ENCODE measurements at places on chromosomes 12 and 14.

- DNase-seq = no peak
Measured at GRCh38 chr14:79044894-79045624, 874.9 kb downstream of the NRXN3 start.

GRCh38 chr12:109863847-109864712 is 16.3 kb downstream of the GLTP start:
- no peak for DNase-seq

DNA sequence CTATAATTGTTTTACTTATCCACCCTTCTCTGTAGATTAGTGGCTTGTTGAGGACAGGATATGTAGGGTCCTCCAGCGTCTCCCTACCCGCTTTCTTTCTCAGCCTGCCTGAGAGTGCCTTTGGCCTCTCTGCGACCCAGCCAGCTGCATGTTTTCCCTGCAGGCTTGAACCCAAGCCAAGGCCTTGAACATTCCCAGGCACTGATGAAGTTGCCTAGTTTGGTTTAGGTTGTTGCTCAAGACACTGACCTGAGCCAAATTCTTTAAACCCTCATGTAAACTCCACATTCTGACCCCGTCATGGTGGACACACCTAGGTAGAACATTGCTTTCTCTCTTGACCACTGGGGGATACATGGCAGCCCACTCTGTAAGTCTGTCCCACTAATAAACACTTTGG is 33.4 kb upstream of the TXNRD1 start:
- no peak for DNase-seq

DNA sequence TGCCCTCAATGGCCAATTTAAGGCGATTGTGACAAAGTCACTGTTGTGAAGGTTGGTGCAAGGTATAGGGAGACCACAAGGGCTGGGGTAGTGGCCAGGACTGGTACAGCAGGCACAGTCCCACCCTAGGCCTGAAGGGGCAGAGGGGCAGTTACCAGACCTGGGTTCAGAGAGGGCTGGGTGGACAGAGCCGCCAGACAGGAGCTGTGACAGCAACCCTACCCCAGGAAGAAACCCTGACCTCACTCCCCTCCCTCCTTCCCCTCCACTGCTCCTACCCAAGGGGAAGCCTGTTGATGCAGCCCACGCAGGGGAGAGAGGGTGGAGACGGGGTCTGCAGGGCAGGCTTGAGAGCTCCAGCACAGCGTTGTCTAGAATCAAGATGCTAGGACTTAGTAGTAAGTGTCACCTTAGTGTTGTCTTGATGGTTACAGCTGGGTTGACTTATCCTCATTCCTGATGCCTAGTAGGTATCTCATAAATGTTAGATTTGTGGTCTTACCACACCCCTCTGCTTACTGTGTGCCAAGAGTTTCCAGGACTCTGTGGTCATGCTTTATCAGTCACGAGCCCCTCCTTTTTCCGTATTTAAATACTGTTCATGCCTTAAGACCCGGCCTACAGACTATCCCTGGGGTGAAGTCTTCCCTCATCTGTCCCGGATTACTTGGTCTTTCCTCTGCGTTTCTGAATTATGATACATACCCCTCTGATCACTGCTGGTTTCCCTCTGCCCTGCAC is 14.4 kb downstream of the EML1 start:
- DNase-seq = no peak

DNA sequence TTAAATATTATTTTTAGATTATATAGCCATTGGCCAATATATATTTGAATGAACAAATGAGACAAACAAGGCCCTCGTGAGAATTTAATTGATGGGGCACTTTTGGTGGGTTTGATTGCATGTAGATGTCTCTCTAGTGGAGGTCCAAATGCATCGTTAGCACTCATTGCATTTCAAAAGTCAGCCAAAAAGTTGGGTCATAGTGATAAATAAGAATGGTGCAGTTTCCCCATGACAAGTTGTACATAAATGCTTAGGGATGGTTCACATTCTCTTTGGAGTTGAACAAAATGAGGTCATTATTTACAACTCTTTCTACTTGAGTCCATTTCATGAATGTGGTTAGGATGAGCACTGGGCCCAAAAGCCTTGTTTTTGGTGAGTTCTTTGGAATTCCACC is 1.0 kb downstream of the BEST3 start:
- DNase-seq = no peak

DNA sequence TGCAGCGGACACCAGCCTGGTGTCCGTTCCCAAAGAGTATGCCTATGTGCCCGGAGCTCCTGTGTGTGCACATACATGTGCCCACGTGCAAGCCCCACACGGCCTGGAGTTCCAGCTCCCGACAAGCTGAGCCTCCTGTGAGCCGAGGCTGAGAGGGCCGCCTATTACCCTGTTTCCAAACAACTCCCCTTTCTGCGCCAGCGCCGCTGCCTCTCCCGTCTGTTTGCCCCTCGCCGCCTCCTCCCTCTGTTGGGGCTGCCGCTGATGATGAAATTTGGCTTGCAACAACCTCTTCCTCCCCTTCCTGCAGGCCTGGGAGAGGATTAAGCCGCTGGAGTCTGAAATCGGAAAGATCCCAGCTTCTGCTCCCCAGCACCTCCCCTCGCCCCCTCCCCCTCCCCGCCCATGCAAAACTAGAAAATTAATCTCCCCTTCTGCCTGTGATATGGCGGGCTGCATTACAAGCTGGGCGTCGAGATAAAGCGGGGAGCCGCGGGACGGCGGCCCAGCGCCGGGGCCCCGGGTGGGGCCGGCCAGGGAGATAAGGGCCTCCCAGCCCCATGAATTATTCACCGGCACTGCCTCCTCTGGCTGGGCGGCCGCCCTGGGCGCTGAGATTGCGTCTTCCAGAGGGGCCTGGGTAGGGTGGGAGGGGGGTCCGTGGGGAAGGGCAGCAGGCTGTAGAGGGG is 6.8 kb upstream of the ASIC1 start:
- DNase-seq = no peak

DNA sequence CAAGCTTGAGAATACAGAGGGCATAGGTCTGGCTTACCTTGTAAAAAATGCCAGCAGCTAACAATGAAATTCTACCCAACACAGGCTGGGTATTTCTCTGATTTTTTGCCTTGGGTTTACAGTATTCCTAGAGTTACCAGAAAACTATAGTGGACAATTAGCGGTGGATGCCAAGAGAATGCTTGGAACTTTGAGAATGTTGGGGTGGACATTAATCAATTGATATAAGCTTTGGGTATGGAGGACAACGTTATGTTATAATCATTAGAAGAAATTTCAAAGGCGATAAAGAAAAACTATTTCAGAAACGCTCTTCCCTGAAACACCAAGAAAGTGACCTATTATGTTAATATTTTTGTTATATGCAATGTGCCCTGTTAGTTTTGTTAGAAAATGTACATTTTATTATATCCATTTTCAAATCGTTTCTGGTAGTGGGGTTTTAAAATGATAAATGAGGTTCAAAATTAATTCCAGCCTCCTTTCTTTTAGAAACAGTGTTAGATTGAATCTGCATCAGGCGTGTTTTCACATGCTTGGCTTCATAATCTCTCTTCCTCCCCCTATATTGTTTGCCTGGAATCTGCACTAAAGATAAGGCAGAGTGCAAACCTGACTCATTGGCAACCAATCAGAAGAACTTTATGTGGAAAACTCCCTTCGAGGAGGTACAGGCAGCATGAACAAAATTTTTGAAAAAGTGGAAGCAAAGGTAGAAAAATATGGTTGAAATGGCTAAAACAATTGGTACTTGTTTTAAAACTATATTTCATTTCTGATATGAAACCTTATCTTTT is 1.4 kb upstream of the PTPRQ start:
- DNase-seq = no peak

DNA sequence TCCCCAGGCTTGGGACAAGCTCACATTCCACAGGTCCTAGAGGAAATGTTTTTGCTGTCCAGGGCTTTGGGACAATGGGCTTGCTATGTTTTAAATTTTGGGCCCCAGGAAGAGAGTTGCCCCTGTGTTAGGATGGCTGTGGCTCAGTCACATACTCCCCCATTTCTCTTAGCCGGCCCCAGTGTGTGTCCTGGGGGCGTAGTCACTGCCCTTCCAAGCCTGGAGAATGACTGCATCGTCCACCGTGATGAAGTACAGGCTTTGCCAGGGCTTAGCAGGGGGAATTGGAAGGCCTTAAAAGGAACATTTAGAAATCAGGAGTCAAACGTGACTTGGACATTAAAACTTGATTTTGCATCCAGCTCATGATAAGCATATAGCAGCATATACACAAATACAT is 293.6 kb downstream of the CACNA1C start:
- DNase-seq = no peak

DNA sequence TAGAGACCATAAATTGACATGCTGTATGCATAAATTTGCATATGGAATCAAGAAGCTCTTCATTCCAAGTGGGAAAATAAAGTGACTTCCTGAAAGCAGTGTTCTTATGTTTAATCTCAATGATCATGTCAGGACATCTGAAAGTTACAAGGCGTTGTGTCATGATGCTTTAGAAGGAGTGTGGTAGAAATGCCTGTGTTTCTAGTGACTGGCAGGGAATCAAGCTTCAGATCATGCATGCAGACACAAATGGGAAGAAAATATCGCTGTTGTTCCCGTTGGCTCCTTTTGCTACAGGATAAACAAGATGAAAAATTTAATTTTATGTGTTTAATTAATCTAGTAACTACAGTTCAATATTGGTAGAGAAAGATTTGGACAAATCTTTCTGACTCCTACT is 298.1 kb upstream of the SYT1 start:
- no peak for DNase-seq

DNA sequence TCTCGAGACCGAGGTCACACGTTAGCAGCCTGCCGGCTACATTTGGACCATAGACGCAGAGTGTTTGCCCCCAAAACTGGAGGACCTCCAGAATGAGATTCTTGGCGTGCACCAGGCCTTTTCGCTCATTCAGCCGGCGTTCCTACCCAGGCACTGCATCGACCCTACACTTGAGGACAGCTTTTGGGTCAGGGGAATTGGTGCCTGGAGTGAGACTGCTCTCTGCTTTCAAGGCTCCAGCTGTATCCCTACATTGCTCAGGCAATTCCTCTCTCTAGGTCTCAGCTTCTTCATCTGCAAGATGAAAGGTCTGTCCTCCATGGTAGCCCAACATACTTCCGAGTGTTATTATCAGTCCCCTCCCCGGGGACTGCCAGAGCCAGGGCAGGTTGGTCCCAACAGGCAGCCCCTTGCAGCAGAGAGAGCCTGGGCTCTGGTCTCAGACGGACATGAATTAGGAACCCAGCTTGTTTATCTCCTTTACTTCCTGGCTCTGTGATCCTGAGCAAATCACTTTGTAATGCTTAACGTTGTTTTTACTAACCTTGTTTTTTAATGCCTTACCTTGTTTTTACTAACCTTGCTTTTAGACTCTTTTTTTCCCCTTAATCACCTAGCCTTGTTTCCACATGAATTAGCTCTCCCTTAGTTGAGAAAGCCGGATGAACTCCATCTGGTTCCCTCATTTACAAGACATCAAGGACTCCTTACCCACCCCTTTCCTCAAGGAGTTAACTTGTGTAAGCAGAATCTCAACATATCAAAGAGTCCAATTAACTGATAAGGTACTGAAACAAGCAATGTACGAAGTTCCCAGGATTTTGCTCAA is 892 bp downstream of the TCHP start:
- DNase-seq = no peak

DNA sequence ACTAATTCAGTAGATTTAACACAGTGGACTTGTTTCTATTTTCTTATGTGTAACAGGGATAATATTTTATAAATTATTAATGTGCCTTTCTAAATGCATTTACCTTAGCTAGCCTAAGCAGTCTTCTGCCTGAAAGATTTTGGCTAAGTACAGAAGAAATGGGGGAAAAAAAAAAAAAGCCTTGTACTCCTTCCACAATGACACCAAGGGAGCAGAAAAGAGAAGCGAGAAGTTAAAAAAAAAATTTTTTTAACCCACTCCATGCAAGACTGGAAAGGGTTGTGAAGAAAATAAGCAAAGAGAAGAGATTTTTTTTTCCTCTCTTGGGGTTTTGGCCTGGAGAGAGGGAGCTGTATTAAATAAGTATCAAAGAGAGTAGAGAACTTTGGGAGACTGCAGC is 28.7 kb downstream of the NELL2 start:
- no peak for DNase-seq

DNA sequence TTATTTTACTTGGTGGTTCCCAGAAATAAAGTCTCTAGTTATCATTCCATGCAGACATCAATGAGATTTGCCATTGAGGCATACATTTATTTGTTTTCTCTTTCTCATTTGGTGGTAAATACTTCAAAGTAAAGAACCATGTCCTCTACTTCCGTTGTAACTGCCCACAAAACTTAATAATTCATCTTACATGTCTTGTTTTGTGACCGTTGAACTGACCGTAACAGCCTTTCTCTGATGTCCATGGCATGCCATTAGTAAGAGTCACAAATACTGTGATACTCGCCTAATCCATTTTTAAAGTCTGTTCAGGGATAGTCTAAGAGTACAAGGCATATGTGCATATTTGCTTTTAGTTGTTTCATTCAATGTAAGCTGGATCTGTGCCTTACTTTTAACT is 145.3 kb downstream of the ETV6 start:
- no peak for DNase-seq

GRCh38 chr12:58608711-58609110 is 311.6 kb downstream of the LRIG3 start:
- no peak for DNase-seq

- DNase-seq = no peak
Measured at GRCh38 chr14:30532264-30532663, 26.7 kb upstream of the G2E3 start.

- DNase-seq = no peak
Measured at GRCh38 chr12:42968426-42968825, 378.9 kb upstream of the PRICKLE1 start.

- no peak for DNase-seq
Measured at GRCh38 chr12:106174876-106175275, 36.1 kb upstream of the NUAK1 start.

- DNase-seq = no peak
Measured at GRCh38 chr12:115294453-115295133, 610.6 kb upstream of the TBX3 start.

- no peak for DNase-seq
Measured at GRCh38 chr12:120234643-120235368, 30.7 kb downstream of the PXN start.

DNA sequence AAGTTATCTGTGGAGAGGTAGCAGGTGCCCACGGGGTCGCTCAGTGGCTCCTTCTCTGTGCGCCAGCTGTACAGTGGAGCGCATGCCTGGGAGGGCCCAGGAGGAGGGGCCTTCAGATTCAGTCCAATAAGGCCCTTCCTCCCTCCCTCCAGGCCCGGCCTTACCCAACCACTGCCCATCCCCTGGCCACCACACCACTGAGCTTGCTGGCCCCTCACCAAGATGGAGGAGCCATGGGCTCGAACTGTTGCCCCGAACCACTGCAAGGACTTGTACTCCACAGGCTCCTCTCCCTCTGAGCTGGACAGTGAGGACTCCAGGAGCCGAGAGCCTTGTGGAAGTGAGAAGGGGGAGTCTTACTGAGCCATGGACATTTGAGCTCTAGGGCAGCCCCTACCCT is 9.8 kb downstream of the ITGA5 start:
- no peak for DNase-seq

- DNase-seq = no peak
Measured at GRCh38 chr12:10457760-10458159, 4.6 kb upstream of the KLRC1 start.

- DNase-seq = no peak
Measured at GRCh38 chr14:104130974-104131651, 7.3 kb upstream of the KIF26A start.

Data from frontal cortex (tissue), 4 donors.